ENCODE measurements at places on chromosomes 2 and 18.
A peak's percentile ranks its signal among the peaks of the same experiment; 100 is the strongest.

GRCh38 chr2:182368996-182369395 is 57.8 kb downstream of the PDE1A start:
- DNase-seq = no peak

- DNase-seq = no peak
Measured at GRCh38 chr18:70250781-70251180, 38.1 kb upstream of the SOCS6 start.

DNA sequence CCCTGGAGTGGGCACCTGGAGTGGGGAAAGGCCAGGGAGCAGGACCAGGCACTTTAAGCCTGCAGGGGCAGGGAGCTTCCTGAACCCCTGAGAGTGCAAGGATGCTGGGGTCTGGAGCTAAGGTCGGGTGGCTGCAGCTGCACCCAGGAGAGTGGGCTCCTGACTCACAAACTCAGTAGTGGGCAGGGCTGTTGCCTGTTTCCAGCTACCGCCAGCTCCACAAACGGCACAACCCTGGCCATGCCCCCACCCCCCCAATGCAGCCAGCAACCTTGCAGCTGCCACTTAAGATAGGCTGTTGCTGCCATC is 688.8 kb downstream of the NYAP2 start:
- DNase-seq = no peak

DNA sequence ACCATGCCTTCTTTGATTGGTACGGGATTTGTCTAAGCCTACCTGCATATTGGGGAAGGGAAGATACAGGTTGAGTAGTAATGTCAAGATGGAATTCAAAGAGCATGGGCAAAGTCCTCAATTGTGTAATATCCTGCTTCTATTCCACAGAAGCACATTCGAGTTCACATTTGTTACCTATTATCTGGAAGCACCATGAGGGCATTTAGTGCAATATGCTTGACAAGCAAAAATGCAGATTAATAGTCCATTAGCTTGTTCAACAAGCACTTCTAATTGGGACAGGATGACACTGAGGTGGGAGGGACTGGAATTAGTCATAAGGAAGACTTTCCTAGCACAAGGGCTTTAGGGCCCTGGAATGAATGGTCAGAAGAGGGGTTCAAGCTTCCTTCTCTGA is 40.5 kb downstream of the MYO5B start:
- DNase-seq = no peak

- no peak for DNase-seq
Measured at GRCh38 chr18:43563780-43564179, 286.5 kb upstream of the SYT4 start.

DNA sequence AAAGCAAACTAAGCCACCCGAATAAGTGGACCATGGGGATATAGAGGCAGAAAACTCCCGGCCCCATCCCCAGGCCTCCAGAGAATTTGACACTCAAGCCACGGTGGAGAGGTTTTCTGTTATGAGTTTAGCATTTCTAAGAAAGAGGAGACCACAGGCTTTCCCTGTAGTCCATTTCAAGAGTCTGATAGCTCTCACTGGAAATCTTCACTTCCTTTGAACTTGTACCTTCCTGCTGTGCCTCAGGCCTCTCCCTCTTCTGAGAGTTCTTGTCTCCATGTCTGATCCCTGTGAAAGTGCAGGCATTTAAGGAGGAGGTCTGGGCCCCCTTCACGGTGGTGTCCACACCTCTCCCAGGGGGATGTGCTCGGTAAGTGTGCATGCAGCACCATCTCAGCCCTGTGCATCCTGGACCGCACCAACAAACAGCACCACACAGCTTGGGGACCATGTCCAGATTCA is 113.7 kb downstream of the BCL2 start:
- DNase-seq = no peak

GRCh38 chr2:181376442-181376841 is 80.7 kb upstream of the ITGA4 start:
- no peak for DNase-seq

DNA sequence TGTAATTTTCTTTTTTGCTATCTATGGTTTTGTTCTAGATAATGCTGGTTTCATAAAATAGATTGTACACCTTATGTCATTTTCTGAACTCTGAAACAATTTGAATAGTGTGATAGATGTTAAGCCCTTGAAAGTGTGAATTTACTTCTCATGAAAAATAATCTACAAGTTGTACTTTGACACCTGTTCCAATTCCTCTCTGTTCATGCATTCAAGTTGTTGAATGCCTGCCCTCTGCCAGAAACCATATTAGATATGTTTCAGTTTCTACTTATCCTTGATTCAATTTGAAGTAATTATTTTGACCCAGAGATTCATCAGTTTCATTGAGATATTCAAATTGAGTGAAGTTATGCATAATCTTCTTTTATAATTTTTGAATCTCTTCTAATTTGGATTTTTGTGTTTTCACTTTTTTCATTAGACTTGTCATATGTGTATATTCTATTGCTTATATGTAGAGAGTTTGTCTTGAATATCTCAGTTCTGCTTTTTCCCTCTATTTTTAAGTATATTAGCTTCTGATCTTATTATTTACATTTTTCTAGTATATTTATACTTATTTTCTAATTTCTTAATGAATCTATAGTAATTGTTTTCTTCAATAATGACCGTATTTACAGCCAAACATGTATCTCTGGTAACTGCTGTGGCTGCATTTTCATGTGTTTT is 143.3 kb upstream of the TACR1 start:
- no peak for DNase-seq

- no peak for DNase-seq
Measured at GRCh38 chr2:132448771-132449170, 32.2 kb downstream of the GPR39 start.

- no peak for DNase-seq
Measured at GRCh38 chr2:207807516-207807915, 37.8 kb upstream of the FZD5 start.

GRCh38 chr2:69237070-69237670 is 149.9 kb downstream of the GFPT1 start:
- DNase-seq = no peak

GRCh38 chr2:134104754-134105153 is 149.1 kb upstream of the MGAT5 start:
- DNase-seq = no peak

DNA sequence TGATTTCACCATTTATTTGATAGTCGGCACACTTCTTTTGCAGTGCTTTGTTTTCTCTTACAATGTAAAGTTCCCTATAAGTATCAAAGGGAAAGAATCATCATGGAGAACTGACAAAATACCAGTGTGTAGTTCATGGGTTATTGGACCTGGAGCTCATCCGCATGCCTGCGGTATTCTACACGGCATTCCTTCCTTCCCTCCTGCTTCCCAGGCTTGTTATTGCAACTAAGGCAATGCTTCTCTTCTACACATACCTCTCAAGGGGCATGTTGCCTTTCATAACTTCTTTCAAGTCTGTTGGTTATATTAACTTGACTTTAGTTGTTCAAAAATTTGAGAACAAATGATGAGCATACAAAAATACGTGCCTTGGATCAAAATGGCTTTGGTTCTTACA is 24.3 kb upstream of the FAP start:
- DNase-seq = no peak

GRCh38 chr2:118921646-118922045 is 20.3 kb upstream of the MARCO start:
- no peak for DNase-seq

- DNase-seq = no peak
Measured at GRCh38 chr18:32264401-32264800, 74.6 kb downstream of the MEP1B start.

GRCh38 chr2:168461178-168461941 is 5.3 kb downstream of the CERS6 start:
- DNase-seq = no peak

DNA sequence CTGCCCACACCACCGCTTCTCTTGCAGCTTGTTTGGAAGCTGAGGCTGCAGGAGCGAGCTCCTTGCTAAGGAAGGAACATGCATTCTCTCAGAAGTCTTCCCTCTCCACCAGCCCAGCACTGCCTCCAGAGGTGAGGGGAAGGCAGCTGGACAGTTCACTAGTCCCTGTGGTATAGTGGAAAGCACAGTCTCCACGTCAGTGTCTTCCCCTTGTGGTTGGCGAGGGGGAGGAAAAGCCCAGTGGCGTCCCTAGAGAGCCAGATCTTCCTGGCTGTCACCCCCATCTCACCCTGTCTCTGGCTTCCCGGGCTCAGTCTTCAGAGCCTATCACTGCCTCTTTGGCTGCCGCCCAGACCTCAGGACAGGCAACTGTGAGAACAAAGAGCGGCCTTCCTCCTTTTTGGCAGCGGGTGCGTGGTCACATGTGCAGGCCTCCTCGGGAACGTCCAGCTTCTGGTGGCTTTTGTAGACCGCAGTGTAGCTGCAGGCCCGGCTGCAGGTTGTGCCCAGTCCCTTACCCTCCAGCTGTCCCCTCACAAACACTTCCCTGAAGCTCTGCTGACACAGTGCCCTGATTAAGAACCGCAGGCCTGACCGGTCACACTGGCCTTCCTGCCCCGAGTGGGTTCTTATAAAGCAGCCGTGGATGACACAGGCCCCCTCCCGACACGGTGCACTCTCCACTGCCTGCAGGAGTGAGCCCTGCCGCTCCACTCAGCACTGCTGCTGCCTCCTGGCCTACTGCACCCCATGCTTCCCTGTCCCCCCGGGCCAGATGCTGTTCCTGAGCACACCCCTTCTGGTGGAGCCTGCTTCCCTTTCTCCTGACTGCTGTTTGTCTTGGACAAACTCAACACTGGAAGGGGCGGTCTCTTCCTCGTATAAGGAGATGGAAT is 90.9 kb downstream of the RNF144A start:
- no peak for DNase-seq

GRCh38 chr2:9799729-9800632 is 43.3 kb upstream of the TAF1B start:
- peak; percentile 80 for DNase-seq

GRCh38 chr2:150566289-150566688 is 78.8 kb upstream of the RND3 start:
- no peak for DNase-seq

DNA sequence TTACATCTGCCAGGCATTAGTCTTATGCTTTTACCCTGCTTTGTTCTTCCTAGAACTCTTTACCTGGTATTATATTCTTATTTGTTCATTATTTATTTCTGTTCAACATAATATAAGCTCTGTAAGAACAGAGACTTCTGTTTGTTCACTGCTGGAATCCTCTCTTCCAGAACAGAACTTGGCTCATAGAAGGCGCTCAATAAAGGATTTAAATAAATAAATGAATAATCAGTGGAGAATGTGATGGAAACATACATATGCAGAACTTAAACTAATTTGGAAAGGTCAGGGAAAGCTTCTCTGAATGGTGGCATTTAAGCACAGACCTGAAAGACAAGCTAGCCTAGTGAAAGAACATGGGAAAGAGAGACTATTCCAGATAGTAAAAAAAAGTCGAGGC is 24.3 kb downstream of the NCKAP1 start:
- no peak for DNase-seq

DNA sequence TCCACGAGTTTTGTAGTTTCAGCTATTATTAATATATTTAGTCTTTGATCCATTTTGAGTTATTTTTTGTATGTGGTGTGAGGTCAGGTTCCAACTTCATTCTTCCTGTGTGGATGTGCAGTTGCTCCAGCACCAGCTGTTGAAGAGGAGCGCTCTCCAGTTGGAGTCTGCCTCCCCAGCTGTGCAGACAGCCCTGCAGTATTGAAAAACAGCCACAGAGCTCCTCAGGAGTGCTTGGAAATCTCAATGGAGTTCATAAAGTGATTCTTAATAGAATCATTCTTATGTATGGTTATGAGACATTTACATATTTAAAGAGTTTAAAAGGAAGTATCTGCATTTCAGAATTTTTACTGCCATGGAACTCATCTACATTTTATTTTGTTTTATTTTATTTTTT is 17.3 kb downstream of the DGKD start:
- DNase-seq = no peak

- no peak for DNase-seq
Measured at GRCh38 chr2:231926761-231927565, 767 bp upstream of the NPPC start.

DNA sequence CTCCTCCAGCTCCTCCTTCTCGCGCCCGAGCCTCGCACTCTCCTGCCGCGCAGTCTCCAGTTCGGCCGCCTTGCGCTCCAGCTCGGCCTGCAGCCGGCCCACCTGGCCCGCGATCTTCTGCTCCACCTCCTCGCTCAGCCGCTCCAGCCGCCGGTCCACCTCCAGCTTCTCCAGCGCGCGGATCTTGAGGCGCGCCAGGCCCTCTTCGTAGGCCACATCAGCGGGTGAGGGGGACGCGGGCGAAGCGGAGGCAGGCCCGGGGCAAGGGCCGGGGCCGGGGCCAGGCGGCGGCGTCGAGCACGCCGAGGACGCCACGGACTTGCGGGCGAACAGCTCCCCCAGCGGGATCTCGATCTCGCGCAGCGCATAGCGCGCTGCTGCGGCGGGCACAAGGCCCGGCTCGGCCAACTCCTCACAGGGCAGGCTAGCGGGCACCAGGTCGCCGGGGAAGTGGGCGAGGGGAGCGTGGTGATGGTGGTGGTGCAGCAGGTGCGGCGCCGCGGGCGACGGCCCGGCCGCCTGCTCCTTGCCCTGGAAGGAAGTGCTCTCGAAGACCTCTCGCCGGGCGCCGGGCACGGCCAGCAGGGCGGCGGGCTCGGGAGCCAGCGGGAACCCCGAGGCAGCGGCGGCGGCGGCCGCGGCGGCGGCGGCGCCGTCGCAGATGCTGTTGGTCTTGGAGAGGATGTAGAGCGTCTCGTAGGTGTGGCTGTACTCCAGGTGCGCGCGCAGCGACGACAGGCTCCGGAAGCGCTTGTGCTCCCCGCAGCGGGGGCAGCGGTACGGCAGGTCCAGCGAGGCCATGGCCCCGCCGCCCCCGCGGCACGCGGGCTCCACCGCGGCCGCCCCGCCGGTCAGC is 15.2 kb downstream of the FBXO41 start:
- peak; percentile 38 for DNase-seq

DNA sequence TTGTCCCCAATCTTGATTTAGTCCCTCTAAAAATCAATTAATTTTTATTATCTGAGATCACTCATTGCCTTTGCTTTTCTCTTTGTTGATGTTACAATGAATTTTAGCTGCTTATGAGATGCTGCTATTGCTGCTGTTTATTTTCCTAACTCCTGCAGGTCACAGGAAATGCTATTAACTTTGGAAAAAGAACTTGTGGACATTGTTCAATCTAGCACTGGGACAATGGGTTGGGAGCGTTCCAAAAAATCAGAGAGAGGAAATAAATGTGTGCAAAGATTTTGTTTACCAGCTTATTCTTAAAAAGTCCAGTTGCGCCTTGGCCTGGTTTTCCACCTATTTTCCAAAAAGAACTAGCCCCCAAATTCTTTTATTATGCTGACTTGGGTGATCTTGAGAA is 268.3 kb downstream of the PTH2R start:
- DNase-seq = no peak

DNA sequence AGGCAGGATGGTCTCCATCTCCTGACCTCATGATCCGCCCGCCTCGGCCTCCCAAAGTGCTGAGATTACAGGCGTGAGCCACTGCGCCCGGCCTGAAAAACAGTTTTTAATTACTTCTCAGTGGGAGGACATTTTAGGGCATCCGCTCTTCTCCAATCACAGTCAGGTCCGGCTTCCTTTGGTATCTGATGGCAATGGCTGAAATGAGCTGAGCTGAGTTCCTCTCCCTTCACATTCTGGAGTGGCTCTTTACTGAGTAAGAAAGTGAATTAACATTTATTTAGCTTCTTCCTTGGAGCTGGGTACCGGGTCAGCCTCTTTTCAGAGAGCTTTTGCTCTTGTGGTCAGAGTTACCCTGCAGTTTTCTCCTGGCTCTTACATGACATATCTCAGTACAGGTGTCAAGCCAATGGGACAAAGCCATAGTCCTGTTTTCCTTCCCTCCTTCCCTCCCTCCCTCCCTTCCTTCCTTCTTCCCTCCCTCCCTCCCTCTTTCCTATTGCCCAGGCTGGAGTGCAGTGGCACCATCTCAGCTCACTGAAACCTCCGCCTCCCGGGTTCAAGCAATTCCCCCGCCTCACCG is 1.1 kb upstream of the TTC27 start:
- DNase-seq = no peak

- no peak for DNase-seq
Measured at GRCh38 chr2:44895061-44895460, 46.4 kb upstream of the SIX3 start.
